ENCODE measurements at places on chromosomes 6 and 20.

- peak; percentile 69 for DNase-seq
These were observed 7.9 kb upstream of the CDSN start for GRCh38 chr6:31128093-31128676.

GRCh38 chr6:157991067-157991432 is 9.4 kb downstream of the SYNJ2 start:
- DNase-seq: no peak

GRCh38 chr6:87808005-87808757 is 106.1 kb upstream of the AKIRIN2 start:
- DNase-seq: no peak

DNA sequence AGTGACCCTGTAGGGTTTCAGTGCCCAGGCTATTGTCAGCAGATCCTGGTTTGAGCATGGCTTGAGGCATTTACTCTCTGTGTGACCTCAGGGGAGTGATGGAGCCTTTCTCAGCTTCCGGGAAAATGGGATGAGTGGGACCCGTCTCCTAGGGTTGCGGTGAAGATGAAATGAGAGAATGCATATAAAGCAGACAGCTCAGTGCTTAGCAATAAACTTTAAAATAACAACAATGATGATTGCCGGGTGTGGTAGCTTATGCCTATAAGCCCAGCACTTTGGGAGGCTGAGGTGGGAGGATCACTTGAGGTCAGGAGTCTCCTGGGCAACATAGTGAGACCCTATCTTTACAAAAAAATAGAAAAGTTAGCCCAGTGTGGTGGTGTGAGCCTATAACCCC is 106.0 kb upstream of the MTHFD1L start:
- DNase-seq: no peak

- no peak for DNase-seq
These were observed 19.6 kb downstream of the WFDC2 start for GRCh38 chr20:45489083-45489531.

GRCh38 chr6:74604279-74604678 is 601.6 kb downstream of the COL12A1 start:
- DNase-seq: no peak

- DNase-seq: no peak
These were observed 65.2 kb upstream of the CCN2 start for GRCh38 chr6:132016396-132016795.

- DNase-seq: no peak
These were observed 462.5 kb upstream of the BTBD3 start for GRCh38 chr20:11454966-11455799.
